AG10803 (cell line): ENCODE measurements at places on chromosomes 11 and 22.

DNA sequence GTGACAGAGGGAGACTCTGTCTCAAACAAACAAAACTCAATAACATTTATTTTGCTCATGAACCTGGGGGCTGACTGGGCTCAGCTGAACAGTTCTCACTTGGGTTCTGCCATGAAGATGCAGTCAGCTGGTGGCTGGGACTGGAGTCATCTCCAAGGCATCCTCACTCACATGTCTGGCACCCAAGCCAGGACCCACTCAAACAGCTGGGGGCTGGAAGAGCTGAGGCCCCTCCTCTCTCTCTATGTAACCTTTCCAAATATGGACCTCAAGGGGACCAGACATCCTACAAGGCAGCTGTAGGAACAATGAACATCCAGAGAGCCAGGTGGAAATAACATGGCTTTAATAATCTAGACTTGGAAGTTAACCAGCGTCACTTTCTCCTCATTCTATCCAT is 16.8 kb downstream of the HSPA8 start:
- DNase-seq = no peak

DNA sequence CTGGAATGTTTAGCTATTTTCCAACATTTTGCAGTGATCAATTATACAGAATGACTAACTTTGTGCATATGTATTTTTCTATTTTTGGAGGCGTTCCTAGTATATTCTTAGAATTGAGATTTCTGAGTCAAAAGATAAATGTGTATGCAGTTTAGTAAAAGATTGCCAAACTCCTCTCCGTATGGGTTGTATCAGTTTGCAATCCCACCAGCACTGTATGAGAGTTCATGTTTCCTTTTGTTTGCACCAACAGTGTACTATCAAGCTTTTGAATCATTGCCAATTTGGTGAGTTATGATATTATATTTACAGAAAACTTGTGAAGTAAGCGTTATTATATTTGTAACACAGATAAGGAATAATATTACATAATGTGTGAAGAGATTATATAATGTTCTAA is 658.7 kb downstream of the JRKL start:
- no peak for DNase-seq

- peak; percentile 72 for DNase-seq
These were observed 5.7 kb upstream of the ADAMTS15 start for GRCh38 chr11:130442737-130443136.

DNA sequence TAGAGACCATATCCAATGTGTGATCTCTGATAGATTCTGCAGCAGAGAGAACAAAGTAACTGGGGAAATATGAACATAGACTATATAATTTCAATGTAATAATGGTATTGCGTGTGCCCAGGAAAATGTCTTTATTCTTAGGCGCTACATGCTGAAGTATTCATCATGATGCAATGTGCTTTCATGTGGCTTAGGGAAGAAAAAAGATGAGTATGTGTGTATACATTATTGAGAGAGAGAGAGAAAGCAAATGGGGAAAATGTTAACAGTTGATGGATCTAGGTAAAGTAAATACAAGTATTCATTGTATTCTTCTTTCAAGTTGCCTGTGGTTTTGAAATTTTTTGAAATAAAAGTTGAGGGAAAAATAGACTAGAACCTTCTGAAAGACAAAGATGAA is 10.3 kb downstream of the CADM1 start:
- DNase-seq = no peak

- peak; percentile 90 for DNase-seq
These were observed 12.6 kb upstream of the MAPK8IP1 start for GRCh38 chr11:45872651-45873356.

GRCh38 chr11:73760135-73760678 is 667 bp downstream of the RAB6A start:
- peak; percentile 30 for DNase-seq

- peak; percentile 73 for DNase-seq
These were observed at the start of gene BATF2 for GRCh38 chr11:64996710-64997380. Gene BATF2, minus strand, starts transcription at chr11:64996971. Its CDS starts 57 bp downstream, at chr11:64996914.

- DNase-seq = no peak
These were observed 159.6 kb downstream of the KIRREL3 start for GRCh38 chr11:126840975-126841374.

DNA sequence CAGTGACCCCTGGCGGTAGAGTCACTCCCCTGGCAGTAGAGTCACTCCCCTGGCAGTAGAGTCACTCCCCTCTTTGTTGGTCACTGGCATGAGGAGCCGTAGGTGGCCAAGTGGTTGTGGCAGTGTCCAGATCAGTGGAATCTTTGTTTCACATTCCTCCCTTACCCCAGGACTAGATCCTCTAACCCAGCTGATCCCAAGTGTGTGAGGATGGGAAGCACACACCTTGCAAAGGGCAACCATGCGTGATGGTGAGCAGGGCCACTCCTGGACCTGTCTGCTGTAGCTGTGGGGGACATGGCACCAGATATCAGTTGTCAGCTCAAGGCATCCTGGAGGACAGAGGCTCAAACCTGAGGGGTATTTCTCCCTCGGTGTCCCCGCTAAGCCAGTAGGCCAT is 37.8 kb downstream of the OSBP2 start:
- DNase-seq = no peak

DNA sequence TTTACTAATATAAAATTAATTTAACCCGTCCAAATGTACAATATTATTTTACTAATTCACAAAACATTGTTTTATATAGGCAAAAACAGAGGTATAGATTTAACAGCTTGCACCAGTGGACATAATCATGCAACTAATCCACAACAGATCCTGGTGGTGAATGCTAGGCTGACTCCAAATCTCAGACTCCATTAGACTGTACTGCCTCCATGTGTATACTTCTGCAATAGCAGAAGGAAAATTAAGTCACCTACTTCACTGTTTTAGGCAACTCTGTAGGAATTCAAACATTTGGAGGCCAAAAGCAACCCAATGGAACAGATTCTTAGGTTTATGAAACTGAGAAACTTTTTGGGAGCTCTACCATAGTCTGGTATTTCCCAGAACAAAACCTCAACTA is 30.0 kb upstream of the RAB39A start:
- peak; percentile 62 for DNase-seq
